NCI-H774 (cell line): ENCODE measurements at places on chromosomes 2 and 18.

DNA sequence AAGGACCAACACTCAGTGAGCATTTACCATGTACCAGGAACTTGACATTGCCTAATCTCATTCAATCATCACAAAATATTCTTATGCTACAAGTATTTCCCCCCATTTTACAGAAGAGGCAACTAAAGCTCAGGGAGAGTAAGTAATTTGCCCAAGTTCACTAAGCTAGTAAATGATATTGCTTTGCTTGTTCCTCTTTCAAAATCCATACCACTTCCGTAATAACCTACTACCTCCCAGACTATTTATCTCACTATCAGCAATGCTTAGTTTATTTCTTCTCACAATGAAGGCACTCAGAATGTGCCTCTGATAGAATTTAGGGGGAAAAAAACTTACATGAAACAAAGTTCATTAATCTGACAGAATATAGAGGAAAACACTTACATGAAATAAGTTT is 1070.9 kb upstream of the FANCL start:
- DNase-seq: no peak

DNA sequence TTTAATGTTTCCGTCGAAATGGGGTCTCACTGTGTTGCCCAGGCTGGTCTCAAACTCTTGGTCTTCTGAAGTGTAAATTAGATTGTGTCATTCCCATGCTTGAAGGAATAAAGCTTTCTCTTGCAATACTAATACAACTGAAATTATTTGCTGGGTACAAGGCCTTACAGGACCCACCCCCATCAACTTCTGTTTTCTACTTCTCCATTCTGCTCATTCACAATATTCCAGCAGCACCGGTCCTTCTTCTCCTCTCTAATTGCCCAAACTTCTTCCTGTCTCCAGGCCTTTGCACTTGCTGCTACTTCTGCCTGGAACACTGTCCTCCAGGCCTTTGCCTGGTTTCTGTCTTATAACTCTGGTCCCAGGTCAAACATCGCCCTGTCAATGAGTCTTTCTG is 73.8 kb downstream of the APOB start:
- no peak for DNase-seq

DNA sequence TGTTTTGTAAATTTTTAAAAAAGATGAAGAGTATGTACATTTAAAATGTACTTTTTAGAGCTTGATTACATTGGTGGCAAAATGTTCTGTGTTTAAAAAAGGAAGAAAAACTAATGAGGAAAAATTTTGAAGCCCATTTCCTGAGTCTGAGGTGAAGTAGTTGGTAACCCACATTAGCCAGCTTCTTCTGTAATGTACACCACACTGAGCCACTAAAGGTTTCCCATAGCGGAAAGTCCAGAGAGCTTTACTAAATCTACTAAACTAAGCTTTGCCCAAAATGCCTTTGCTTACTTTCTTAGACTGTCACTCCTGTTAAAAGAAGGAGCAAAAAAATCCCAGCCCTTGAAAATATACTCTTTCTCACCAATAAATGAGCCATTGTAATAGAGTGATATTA is 804.8 kb upstream of the ZEB2 start:
- DNase-seq: no peak

GRCh38 chr2:41724465-41724864 is 323.4 kb upstream of the PKDCC start:
- DNase-seq: no peak

DNA sequence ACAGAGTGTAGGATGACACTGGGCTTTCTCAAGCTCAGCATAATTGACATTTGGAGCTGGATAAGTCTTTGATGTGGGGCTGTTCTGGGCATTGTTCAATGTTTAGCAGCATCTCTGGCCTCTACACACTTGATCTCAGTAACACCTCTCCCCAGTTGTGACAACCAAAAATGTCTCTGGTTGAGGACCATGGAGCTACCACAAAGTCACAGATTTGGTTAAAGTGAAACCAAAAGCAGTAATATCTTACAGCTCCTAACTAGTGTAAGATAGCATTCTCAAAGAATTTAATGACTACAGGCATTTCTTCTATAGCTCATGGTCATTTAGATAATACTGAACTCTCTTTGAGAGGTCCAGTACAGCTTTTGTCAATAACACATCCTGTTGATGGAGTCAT is 23.4 kb upstream of the PAX3 start:
- DNase-seq: no peak

- DNase-seq: peak; percentile 80
These were observed 21.5 kb upstream of the BIN1 start for GRCh38 chr2:127128445-127128904.

DNA sequence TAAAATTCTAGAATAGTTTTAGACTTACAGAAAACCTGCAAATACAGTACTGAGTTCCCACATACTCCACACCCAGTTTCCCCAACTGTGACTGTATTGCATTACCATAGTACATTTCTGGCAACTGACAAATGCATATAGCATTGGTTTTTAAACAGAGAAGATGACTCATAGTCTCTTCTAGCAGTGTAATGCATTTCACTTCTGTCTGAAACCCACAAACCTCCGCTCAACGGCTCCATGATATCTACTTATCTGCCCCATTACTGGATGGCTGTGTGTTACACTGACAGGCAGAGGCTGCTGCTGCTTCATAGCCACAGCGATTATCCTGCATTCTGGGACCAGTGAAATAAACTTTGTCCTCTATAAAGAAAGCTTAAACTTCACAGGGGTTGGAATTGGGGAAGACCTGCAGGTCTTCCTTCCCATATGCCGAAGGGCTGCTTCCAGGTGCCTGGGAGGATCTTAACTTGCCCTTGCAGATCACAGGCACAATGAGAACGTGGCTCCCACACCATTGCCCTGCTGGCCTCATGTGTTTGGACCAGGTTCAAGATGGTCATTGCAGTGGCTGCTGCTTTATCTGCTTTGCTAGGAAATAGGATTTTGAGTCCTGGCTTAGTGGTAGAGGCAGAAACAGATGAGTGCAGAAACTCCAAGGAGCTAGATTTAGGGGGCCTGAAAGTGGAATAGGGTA is 742.6 kb upstream of the HS6ST1 start:
- no peak for DNase-seq

DNA sequence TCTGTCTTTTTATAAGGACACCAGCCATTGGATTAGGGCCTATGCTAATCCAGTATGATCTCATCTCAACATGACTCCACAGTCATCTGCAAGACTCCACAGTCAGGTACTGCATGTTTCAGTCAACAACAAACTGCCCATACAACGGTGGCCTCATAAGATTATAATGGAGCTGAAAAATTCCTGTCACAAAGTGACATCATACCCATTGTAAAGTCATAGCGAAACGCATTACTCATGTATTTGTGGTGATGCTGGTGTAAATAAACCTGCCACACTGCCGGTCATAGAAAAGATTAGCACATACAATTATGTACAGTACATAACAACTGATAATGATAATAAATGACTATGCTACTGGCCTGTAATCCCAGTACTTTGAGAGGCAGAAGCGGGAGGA is 102.2 kb downstream of the TEX51 start:
- DNase-seq: peak; percentile 47

DNA sequence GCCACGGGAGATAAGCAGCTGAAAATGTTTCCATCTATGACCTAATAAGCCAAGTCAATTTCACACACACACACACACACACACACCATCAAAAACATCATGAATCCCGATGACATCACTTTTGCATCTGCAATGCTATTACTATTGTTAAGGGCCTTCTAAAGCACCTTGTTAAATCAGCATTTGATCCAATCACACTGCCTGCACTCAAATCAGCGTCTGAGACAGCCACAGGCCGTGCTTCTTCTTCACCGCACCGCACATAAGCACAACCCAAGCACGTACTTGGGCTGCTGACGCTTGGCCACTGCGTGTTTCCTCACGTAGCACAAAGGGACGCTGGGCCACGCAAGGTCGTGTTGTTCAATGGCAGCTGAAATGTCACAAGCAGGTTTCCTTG is 15.8 kb upstream of the MTCL1 start:
- DNase-seq: no peak

GRCh38 chr18:906416-907114 is 1.9 kb downstream of the ADCYAP1 start:
- DNase-seq: no peak

DNA sequence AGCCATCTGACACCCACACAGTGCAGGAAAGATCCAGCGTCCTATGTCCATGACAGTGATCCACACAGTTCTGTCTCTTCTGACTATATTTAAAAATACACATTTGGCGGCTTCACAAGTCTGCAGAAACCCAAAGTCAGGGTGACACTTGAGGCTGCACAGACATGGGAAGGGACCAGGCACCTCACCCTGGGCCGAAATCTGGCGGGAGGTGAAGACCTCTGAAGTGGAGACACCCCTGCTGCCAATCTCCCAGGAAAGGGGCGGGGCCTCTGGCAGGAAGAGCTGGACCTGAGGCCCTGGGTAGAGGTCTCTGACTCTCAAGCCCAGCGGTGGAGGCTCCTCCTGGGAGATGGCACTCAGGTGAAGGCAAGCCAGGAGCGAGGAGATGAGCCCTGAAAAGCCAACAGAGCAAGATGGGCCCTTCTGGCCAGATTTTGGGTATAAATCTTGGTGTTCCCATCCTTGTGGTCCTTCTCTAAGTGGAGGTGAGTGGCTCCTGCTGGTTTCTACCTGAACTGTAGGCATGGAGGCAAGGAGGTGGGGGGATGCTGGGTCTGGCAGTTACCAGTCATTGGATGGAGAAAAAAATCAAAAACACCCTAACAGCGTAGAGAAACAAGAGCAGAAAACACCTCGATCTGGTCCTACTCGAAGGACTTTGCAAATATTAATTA is 248.4 kb downstream of the HDAC4 start:
- no peak for DNase-seq

DNA sequence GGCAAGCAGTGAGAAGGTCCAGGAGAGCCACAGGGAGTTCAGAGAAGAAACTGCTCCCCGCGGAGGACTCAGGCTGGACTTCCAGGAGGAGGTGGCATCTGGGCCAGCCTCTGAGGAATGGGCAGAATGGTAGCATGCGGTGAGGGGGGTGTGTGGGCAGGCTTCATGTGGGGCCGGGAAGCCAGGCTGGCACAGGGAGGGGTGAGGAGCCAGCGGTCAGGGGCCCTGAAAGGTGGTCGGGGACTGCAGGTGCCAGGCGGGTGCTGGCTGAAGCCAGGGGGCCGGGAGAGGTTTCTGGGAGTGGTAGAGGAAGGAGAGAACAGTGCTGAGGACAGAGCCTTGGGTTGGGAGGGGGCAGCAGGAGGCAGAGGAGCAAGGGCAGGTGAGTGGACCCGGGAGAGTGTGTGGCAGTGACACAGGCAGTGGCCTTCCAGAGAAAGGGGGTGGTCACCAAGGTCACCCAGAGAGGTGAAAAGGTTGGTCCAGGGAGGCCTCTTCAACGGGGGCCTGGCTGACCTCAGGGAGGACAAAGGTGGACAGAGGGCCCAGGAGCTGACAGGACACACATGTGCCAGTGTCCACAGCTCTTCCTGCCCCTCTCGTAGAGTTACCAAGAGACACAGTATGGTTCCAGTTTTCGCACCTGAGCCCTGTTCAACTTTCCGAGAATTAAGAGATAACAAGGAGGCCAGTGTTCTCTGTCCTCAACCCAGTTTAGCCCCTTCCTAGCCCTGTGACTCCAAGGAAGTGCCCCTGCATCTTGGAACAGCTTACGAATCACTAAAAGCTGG is 101.2 kb upstream of the ASB18 start:
- DNase-seq: no peak

DNA sequence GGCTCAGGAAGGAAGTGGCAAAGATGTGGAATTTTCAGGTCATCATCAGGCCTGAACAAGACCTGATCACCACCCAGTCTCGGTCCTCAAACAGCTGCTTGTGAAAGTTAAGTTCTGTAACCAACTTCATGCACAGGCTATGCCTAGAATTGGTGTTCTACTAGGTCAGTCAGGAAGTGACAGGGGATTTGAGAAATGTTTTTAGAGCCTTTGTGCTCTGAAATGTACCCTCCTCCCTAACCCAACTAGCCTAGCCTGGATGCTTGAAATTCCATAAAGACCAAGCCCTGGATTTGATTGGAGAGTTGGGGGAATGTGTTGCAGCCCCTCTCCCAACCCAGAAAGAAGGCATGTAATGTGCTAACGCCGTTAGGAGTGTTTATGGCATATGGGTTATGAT is 63.3 kb downstream of the TGOLN2 start:
- no peak for DNase-seq

GRCh38 chr18:42442656-42443055 is 487.6 kb downstream of the PIK3C3 start:
- DNase-seq: no peak

DNA sequence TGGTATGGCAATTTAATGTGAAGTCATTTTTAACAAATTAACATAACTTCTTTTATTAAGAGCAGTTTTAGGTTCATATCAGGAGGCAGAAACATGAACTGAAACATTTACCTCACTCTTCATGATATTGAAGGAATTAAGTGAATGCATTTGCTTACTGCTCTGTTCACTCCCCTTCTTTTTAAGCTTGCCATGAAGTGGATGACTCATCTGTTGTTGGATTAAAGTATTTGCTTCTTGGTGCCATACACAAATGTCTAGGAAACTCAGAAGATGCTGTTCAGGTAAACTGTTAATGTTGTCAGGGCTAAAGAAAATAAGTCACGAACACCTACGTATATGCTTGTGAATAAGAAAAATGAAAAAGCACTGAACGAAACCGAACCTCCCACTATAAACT is 10.2 kb upstream of the CABYR start:
- DNase-seq: no peak

DNA sequence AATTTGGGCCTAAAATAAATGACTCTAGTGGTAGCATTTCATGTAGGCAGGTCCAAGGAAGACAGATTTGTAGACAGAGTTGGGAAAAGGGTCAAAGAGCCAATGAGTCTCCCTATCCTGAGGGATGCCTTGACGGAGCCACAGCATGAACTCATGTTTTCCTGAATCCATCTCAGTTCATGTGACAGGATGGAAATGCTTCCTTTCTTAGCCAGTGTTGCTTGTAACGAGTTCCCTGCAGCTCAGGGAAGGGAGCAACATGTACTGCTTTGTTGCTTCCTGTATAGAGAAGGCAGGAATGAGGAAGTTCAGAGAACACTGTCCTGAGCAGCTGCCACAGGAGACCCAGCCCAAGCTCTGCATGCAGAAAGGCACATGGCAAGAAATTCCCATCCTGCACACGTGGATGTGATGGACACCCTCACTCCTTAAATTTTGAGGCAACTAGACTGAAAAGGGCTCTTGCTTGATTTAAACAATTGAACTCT is 27.9 kb downstream of the TMEM17 start:
- DNase-seq: no peak

GRCh38 chr18:61261870-61262269 is 71.4 kb upstream of the CDH20 start:
- DNase-seq: no peak

DNA sequence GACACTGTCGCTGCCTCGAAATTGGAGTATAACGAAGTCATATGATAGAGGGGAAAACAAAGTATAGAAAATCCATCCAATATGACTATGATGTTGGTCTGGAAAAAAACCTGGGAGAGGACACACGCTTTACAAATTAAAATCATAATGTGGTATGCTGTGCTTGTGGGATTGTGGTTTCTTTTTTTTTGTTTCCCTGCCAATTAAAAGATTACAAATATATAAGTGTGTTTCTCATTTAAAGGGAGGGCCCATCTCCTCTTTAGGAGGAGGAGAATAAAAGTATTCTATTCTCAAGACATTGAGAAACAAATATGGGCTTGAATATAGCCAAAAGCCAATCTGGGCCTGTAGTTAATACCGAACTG is 86.6 kb downstream of the EPHA4 start:
- DNase-seq: no peak

GRCh38 chr18:41933778-41934177 is 21.3 kb upstream of the PIK3C3 start:
- DNase-seq: no peak
